ENCODE measurements at places on chromosomes 11 and 22.

- DNase-seq = no peak
These were observed 918 bp downstream of the CHORDC1 start for GRCh38 chr11:90221803-90222458.

GRCh38 chr11:92302770-92303169, 78.2 kb downstream of the FAT3 start:
- peak; percentile 37 for DNase-seq

DNA sequence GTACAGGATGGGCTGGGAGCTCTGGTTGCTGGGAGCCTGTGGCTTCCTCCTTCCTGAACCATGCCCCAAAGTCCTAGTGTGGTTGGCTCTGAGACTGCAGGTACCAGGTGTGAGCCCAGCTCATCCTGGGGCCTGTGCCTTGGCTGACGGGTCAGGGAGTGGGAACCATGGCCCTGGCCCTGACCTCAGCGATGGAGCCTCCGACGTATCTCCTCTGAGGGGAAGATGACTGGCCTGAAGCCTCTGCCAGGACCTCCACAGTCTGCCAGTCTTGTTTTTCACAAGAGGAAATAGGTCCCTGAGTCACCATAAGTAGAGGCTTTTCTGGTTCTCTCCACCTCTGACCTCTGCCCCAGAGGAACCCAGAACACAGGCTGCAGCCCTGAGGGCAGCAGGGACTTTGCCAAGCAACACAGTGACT, 3.4 kb downstream of the RCE1 start:
- no peak for DNase-seq

- no peak for DNase-seq
These were observed 101.5 kb downstream of the BRD1 start for GRCh38 chr22:49726022-49726681.

DNA sequence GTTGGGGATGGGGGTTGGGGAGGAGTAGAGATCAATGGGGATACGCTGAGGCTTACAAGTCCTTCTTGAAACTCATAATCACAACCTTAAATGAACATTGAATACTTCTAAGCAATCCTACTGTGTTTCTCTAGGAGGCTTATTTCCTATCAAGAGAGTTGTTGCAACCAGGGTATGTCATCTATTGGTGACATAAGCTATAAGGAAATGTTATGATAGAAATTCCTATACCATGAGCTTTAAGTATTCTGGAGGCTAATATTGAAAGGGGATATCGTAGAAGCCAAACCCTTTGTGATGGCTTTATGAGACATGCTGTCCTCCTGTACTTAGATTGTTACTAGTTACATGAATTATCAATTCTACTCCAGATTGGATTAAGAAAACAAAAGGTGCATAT, 72.9 kb downstream of the DKK3 start:
- no peak for DNase-seq

GRCh38 chr11:125505492-125506080, 9.5 kb upstream of the FEZ1 start:
- DNase-seq = no peak

DNA sequence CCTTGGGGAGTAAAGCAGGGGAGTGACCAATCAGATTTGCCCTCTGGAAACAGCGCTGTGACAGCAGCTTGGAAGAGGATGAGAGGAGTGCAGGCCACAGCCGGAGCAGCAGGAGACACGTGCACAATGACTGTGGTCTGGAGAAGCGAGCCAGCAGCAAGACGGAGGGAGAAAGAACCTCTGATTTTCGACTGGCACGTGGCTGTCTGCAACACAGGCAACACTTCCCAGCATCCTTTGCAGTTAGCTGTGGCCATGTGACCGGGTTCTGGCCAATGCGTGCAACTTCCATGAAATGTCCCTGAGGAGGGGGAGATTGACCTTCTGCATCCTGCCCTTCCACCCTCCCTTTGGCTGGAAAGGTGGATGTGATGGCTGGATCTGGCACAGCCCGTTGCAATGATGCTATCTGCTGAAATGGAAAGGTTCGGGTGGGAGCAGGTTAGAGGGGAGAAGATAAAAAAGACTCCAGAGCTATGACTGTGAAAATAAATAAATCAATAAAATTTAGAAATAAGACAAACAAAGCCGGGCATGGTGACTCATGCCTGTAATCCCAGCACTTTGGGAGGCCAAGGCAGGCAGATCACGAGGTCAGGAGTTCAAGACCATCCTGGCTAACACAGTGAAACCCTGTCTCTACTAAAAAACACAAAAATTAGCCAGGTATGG, 15.6 kb downstream of the PLA2G6 start:
- no peak for DNase-seq

DNA sequence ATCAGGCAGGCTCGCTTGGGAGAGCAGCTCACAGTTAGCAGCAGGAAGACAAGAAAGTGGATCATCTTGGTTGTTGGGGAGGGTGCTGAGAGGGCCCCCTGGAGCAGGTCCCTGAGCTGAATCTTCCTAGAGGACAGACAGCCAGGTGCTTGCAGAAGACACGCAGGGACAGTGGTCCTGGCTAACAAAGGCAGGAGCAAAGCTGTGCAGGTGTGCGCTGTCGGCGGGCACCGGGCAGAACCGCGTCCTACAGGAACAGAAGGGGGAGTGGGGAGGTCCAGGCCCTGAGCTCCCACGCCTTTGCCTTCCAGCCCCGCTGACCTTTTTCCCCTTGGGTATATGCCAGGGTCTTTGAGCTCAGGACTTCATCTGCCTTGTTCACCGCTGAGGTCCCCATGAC, 30.1 kb upstream of the PARVB start:
- DNase-seq = no peak

DNA sequence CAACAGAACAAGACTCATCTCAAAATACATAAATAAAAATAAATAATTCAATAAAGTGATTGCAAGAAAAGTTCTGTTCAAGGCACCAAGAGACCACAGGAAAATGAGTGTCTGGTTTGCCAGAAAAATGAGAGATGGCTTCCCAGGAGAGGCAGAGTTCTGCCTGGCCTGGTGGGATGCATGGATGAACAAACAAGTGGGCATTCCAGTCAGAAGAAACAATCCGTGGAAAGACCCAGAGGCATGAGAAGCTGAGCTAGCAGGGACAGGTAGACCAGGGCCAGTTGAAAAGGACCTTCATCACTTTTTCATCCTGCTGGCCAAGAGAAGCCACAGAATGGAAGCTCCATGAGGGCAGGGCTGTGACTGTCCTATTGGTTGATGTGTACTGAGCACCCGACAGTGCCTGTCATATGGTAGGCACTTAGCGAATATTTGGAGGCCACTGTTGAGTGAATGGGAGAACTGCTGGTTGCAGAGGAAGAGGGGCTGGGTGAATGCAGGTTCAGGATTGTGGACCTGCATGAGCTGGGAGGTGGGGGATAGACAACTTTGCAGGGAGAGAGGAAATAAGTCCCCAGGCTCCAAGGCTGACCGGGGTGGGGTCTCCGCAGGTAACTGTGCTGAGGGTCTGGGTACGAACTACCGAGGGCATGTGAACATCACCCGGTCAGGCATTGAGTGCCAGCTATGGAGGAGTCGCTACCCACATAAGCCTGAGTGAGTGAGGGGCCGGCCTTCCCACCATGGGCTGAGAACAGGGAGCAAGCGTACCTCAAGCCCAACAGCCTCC, 3.7 kb downstream of the F2 start:
- no peak for DNase-seq

DNA sequence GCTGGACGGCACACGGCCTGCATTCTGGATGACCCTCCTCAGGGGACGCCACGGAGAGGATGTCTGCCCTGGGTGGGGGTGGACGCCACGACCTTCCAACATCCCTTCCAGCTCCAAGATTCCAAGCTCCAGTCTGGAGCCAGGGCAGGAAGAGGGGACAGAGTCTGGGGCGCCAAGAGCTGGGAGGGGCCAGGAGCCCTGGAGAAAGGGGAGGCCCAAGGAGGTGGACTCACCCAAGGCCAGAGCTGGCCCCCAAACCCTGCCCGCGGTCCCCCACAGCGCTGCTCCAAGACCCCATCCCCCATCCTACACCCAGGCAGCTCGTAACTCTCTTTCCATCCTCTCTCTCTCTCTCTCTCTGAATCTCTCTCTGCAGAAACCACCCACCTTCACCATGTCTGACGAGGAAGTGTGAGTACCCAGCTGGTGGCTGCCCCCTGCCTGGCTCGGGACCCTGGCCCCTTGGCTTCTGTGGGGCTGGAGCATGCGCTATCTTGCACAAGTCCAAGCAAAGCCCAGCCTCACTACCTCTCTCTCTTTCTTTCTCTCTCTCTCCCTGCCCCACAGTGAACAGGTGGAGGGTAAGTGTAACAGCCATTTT, 3.1 kb downstream of the TNNT3 start:
- DNase-seq = no peak

DNA sequence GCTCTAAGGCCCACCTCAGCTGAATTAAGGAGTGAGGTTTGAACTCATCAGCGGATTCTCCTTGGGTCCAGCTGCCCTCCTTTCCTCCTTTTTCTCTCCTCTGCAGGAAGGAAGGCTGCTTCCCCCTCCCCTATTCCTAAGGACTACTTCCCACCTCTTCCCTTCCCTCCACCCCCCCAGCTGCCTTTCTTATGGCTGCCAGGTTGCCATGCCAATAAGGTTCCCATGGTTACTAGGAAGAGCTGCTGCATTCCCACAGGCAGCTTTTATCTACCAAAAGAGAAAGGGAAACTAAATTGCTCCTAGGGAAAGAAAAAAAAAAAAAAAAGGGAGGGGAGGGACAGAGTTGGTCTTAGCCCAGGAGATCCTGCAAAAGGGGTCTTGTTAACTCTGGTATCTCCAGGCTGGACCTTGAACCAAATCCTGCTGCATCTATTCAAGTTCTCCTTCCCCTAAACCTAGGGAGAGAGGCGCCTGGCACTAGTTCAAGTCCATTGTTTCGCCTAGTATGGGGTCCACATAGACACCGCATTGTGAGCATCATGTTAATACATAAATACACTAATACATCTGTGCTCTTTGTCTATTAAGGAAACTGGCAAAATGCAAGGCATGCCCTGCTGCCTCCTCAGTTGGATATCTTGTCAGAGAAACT, 21.2 kb upstream of the FEZ1 start:
- peak; percentile 42 for DNase-seq

GRCh38 chr22:25114369-25115362, 85.0 kb upstream of the CRYBB3 start:
- DNase-seq = no peak

- no peak for DNase-seq
These were observed 114.2 kb downstream of the KCNQ1OT1 start for GRCh38 chr11:2585566-2586086.

DNA sequence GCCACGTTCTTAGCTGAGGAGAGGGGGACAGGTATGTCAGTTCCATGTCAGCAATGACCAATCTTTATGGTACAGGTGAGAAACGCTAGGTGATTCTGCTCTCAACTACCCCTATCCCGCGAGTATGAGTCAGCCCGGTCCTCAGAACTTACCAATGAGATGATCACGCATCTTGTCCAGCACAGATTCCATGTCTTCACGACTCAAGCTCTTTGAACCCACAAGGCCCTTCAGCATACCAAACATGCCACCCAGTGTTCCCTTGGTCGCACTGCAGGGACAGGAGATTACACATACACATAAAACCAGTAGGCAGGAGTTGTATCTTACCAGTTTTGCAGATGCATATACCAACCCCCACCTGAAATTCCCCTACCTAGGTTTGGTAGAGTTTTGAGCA, 2.9 kb downstream of the SRPRA start:
- DNase-seq = peak; percentile 9

- DNase-seq = no peak
These were observed 10.0 kb upstream of the TPBGL start for GRCh38 chr11:75230621-75231020.

GRCh38 chr11:13606701-13607100, 61.8 kb upstream of the FAR1 start:
- no peak for DNase-seq

DNA sequence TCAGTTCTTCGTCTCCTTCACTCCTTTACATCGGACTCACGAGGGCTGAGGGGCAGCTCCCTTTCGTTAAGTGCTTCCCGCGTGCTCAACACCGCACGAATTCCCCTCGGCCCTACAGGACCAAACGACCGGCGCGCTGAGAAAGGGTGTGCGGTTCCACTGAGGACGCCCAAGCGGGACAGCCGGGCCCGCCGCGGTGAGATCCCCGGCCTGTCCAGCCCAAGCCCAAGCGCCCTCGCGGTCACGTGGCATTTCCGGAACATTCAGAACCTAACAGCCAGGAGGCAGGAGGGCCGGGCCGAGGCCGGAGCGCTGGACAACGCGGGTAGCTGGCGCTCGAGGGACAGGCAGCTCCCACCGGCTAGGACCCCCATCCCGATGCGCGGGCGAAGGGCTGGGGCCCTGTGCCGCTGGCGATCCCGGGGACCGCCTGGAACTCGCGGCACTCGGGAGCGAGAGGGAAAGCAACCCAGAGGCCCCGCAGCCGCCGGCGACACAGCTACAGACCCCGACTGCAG, 737 bp upstream of the STIP1 start:
- DNase-seq = peak; percentile 85

DNA sequence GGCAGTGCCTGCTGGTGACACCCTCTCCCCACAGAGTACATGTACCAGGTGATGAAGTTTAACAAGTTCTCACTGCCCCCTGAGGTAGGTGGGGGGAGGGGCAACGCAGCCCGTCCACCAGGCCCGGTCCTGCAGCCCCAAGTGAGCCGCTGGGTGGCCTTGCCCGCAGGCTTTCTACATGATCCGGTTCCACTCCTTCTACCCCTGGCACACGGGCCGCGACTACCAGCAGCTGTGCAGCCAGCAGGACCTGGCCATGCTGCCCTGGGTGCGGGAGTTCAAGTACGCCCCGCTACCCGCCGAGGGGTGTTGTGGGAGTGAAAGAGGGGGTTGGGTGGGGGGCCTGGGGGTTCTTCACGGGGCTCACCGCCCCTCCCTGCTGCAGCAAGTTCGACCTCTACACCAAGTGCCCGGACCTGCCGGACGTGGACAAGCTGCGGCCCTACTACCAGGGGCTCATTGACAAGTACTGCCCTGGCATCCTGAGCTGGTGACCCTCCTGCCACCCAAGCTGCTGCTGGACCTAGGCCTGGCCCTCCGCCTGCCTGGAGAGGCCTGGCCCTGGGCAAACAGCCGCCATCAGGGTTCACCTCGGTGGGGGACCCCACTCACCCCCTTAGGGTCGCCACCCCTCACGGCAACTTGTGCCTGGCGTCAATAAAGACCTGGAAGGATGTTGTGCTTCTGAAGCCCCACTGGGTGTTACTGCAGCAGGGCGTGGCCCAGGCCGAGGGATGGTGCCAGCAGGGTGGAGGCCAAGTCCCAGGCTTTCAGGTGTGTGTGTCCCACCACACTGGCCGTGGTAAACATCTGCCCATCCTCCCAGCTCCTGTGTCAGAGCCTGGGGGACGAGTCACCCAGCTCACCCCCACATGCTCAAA, 2.9 kb downstream of the MIOX start:
- no peak for DNase-seq

Measured in HFFc6 (cell line).